ENCODE measurements at places on chromosomes 3 and 15. TPM values are rescaled to one million over a fixed set of nuclear protein-coding genes. Genes with fewer than 3 reads are reported as not detected.

GRCh38 chr3:43810797-43811196 lies 120.1 kb downstream of the ABHD5 start:
- H3K36me3 ChIP-seq: no peaks in the 10 kb centered on the region
- H3K27ac ChIP-seq: no peak overlapping the region
- H3K4me1 ChIP-seq: no peaks in the 10 kb centered on the region
- no peak for DNase-seq

GRCh38 chr3:170356596-170357175 lies 829 bp upstream of the SKIL start:
- H3K4me3 ChIP-seq: peak overlapping the region; percentile 61
- H3K36me3 ChIP-seq: no peaks in the 10 kb centered on the region
- no peaks in the 10 kb centered on the region for H3K27me3 ChIP-seq
- H3K4me1 ChIP-seq: peaks cover 11% of the 10 kb centered on the region

GRCh38 chr3:150217691-150218090 lies 190.4 kb upstream of the TSC22D2 start:
- no peak overlapping the region for H3K4me3 ChIP-seq
- H3K36me3 ChIP-seq: no peaks in the 10 kb centered on the region
- no peak overlapping the region for H3K27ac ChIP-seq
- no peaks in the 10 kb centered on the region for H3K27me3 ChIP-seq
- H3K4me1 ChIP-seq: no peaks in the 10 kb centered on the region
- no peak for DNase-seq

DNA sequence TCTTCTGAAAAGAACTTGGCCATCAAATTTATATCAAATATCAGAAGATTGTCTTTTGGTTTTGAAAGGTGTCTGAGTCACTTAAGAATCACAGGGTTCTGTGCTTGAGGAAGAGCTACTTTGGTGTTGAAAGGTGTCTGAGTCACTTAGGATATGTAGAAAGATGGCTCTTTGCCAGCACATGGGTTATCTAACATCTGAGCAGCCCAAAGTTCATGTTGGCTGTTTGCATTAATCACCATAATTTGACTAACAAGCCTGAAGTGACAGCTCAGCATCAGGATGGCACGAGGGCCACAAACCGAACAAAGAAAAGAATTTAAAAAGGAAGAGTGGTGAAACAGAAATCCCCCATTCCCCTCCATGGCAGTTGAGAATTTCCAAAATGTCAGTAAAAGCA lies 190.5 kb upstream of the CMC1 start:
- no peak overlapping the region for H3K27ac ChIP-seq
- DNase-seq: no peak
- H3K4me3 ChIP-seq: no peak overlapping the region

GRCh38 chr3:47722859-47723258 lies 58.8 kb downstream of the SMARCC1 start:
- no peaks in the 10 kb centered on the region for H3K4me1 ChIP-seq
- H3K27ac ChIP-seq: no peak overlapping the region
- peaks cover 18% of the 10 kb centered on the region for H3K36me3 ChIP-seq
- DNase-seq: no peak
- no peaks in the 10 kb centered on the region for H3K27me3 ChIP-seq
- no peak overlapping the region for H3K4me3 ChIP-seq

GRCh38 chr15:94972314-94972713 lies 741.0 kb downstream of the MCTP2 start:
- no peaks in the 10 kb centered on the region for H3K4me1 ChIP-seq
- H3K27me3 ChIP-seq: no peaks in the 10 kb centered on the region
- H3K4me3 ChIP-seq: no peak overlapping the region
- DNase-seq: no peak
- no peaks in the 10 kb centered on the region for H3K36me3 ChIP-seq
- no peak overlapping the region for H3K27ac ChIP-seq

GRCh38 chr3:162052636-162053035 lies 556.0 kb downstream of the OTOL1 start:
- no peak overlapping the region for H3K27ac ChIP-seq
- no peak for DNase-seq
- H3K36me3 ChIP-seq: no peaks in the 10 kb centered on the region
- H3K4me1 ChIP-seq: no peaks in the 10 kb centered on the region

DNA sequence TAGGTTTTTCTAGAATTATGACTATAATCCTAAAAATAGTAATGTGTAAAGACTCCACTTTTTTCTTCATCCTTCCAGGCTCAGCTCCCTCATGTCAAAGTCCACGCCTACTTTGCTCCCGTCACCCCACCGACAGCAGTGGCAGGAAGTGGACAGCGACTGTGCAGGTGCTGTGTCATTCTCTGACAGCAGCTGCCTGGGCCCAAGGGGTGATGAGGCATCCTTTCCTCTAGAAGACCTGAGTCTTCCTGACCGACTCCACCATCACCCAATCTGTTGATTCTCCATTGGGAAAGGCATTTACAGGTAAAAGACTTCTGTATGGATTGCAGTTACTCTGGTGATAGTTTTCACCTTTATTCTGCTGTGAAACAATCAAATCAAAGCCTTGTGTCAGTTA lies 54.8 kb downstream of the UBP1 start:
- no peak overlapping the region for H3K27ac ChIP-seq
- no peak overlapping the region for H3K4me3 ChIP-seq
- H3K27me3 ChIP-seq: no peaks in the 10 kb centered on the region

GRCh38 chr3:132660811-132661070 lies 612 bp downstream of the UBA5 start:
- H3K4me1 ChIP-seq: peaks cover 5% of the 10 kb centered on the region
- H3K27ac ChIP-seq: peak overlapping the region; percentile 92
- no peak for DNase-seq
- H3K36me3 ChIP-seq: no peaks in the 10 kb centered on the region
- no peaks in the 10 kb centered on the region for H3K27me3 ChIP-seq

- no peaks in the 10 kb centered on the region for H3K36me3 ChIP-seq
- DNase-seq: no peak
- no peaks in the 10 kb centered on the region for H3K4me1 ChIP-seq
- no peak overlapping the region for H3K4me3 ChIP-seq
- H3K27me3 ChIP-seq: no peaks in the 10 kb centered on the region
These were observed 459.5 kb downstream of the DIPK2A start for GRCh38 chr3:144431134-144431533.

DNA sequence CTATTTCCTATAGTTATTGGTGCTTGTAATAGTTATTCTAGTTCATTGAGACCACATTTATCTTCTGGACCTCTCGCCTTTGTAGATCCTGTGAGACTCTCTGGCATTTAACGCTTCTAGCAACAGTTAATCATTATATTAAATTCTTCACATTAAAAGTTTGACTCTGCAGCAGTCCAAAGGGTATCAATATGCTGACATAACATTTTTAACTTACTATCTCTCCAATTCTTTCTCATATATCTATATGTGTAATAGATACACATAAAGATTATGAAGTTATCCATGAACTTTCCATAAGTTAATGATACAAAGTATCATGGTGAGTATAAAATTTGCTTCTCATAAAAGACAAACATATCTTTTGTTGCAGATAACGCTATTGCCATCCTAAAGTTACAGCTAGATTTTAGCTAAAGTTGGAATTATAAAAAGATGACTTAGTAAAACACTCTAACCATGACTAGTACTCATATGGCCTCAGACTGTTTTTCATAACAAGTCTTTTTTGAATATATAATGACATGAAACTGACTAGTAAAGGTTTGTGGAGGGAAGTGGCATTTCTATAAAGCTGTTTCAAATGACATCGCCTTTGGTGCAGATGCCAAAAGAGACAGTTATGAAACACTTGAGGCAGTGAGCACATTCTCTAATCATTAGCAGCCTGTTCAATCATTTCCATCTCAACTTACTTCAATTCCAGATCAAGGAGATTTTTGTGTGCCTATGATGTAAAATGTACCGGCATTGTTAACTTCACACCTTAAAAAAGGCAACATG lies 379.3 kb upstream of the CBLB start:
- H3K27ac ChIP-seq: no peak overlapping the region
- H3K4me1 ChIP-seq: peaks cover 3% of the 10 kb centered on the region
- no peak overlapping the region for H3K4me3 ChIP-seq
- no peak for DNase-seq
- H3K27me3 ChIP-seq: no peaks in the 10 kb centered on the region
- H3K36me3 ChIP-seq: no peaks in the 10 kb centered on the region

DNA sequence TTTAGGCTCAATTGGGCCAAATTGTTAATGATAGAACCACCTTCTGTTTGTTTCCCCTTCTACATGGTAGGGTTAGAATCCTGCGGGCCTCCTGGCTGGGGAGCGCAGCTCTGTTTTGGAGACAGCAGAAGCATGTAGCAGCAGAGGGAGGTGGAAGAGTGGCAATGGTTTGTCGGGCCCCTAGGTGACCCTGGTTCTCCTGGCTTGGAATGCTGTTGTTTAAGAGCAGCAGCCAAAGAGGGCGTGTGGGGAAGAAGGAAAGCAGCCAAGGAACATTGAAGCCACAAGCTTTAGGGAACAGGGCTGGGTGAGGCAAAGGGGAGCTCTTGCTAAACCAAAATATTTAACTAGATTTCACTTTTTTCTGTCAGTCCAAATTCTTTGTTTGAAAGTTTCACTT lies 213.7 kb upstream of the NR2E3 start:
- H3K27ac ChIP-seq: no peak overlapping the region
- H3K4me3 ChIP-seq: no peak overlapping the region
- H3K27me3 ChIP-seq: no peaks in the 10 kb centered on the region
- H3K4me1 ChIP-seq: peaks cover 12% of the 10 kb centered on the region

DNA sequence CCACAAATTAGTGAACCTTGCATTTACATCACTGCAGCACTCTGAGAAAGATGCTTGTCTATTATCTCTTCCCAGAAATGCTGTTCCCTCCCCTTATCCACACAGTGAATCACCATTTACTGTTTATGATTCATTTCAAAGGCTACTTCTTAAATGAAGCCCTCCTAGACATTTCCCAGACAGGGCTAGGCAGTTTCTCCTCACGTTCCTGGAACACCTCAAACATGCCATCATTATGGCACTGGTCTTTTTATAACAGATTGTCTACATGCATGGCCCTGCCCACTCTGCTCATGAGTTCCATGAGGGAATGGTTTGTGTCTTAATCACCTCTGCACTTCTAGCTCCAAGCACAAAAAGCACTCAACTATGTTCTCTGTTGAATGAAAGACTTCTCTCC lies 32.2 kb upstream of the TM2D3 start:
- no peaks in the 10 kb centered on the region for H3K4me1 ChIP-seq
- H3K27me3 ChIP-seq: no peaks in the 10 kb centered on the region
- no peak overlapping the region for H3K4me3 ChIP-seq
- peaks cover 2% of the 10 kb centered on the region for H3K36me3 ChIP-seq
- H3K27ac ChIP-seq: no peak overlapping the region
- no peak for DNase-seq

GRCh38 chr15:70491201-70491621 lies 272.1 kb downstream of the UACA start:
- H3K36me3 ChIP-seq: no peaks in the 10 kb centered on the region
- H3K4me3 ChIP-seq: no peak overlapping the region
- H3K27ac ChIP-seq: no peak overlapping the region

GRCh38 chr3:194536871-194537637 lies 50.3 kb upstream of the ATP13A3 start:
- H3K36me3 ChIP-seq: no peaks in the 10 kb centered on the region
- H3K4me1 ChIP-seq: peaks cover 11% of the 10 kb centered on the region
- no peak overlapping the region for H3K4me3 ChIP-seq
- no peaks in the 10 kb centered on the region for H3K27me3 ChIP-seq

- H3K4me3 ChIP-seq: no peak overlapping the region
- H3K27me3 ChIP-seq: no peaks in the 10 kb centered on the region
These were observed 19.0 kb downstream of the PLS1 start for GRCh38 chr3:142615171-142615570.

DNA sequence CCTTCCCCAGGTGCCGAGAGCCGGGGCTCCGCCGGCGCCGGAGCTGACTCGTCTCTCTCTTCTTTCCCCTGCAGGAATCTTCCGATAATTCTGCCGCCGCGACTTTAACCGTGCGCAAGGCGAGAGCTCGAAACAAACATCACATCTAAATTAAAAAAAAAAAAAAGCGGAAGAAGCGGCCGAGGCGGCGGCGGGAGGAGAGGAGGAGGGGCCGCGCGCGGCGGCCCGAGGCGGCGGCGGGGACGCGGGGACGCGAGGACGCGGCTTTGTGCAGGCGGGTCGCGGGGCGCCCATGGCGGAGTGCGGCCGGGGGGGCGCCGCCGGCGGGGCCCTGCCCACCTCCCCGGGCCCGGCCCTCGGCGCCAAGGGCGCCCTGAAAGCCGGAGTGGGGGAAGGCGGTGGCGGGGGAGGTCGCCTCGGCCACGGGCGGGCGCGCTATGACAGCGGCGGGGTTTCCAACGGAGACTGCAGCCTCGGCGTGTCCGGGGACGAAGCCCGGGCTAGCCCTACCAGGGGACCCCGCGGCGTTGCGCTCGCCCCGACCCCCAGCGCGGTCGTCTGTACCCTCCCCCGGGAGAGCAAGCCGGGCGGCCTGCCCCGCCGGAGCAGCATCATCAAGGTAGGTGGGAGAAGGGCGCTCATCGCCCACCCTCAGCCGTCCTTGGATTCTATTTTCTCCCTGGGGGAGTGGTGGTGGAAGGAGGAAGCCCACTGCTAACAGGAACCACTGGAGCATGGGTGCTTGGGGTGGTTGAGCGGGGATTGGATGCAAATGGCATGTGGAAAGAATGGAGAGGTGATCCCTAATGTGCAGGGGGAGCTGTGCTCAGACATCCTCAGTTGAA lies at the start of gene PLCL2:
TSS of gene PLCL2 (plus strand) at position 208 of the 845 bp plus-strand sequence. CDS start at position 293, 85 bp downstream.
- peaks cover 23% of the 10 kb centered on the region for H3K4me1 ChIP-seq
- DNase-seq: peak; percentile 57
- H3K27ac ChIP-seq: peak within 1 kb of the TSS; percentile 87
- no peaks in the 10 kb centered on the region for H3K27me3 ChIP-seq
- H3K4me3 ChIP-seq: peak within 1 kb of the TSS; percentile 99
- no peaks in the 10 kb centered on the region for H3K36me3 ChIP-seq

- peak within 1 kb of the TSS; percentile 71 for H3K4me3 ChIP-seq
- peak; percentile 94 for DNase-seq
- no peaks in the 10 kb centered on the region for H3K27me3 ChIP-seq
- peak within 1 kb of the TSS; percentile 97 for H3K27ac ChIP-seq
- H3K4me1 ChIP-seq: peaks cover 12% of the 10 kb centered on the region
- no peaks in the 10 kb centered on the region for H3K36me3 ChIP-seq
These were observed at the start of gene TOP2B for GRCh38 chr3:25664812-25665314. TOP2B (minus strand) TSS chr3:25664907; CDS start chr3:25664297, 610 bp downstream.

DNA sequence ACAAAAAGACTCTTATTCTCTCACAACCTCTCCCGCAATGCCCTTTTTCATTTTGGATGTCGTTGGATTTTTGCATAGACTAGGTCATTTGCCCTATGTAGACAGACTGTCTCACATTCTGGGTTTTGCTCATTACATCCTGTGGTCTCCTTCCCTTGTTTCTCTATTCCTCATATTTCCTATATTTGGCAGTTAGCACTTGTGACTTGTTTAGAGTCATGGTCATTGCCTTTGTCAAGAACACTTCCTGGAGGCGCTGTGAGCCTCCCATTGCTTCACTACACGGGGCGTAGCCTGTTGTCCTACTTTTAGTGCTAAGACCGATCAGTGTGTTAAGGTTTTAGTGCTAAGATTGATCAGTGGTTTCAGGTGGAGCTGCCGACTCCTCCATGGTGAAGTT lies 16.1 kb upstream of the TATDN2 start:
- H3K27me3 ChIP-seq: no peaks in the 10 kb centered on the region
- peaks cover 15% of the 10 kb centered on the region for H3K36me3 ChIP-seq
- H3K4me3 ChIP-seq: no peak overlapping the region
- H3K27ac ChIP-seq: no peak overlapping the region

C3orf70 gene
- total RNA-seq: 0.59 TPM

DLL4 gene
- total RNA-seq: 3.5 TPM

OSTN gene
- total RNA-seq: not detected

C3orf62 gene
- total RNA-seq: 1.9 TPM

PIF1 gene
- 7.3 TPM for total RNA-seq

FILIP1L gene
- total RNA-seq: 1.4 TPM

CSPG5 gene
- 0.33 TPM for total RNA-seq

PLAAT1 gene
- 0.37 TPM for total RNA-seq

EPHB3 gene
- total RNA-seq: 0.84 TPM

ACSBG1 gene
- total RNA-seq: 3.8 TPM

PAK6 gene
- total RNA-seq: 0.05 TPM

THPO gene
- 3.9 TPM for total RNA-seq

EXD1 gene
- total RNA-seq: not detected

GPR87 gene
- not detected for total RNA-seq
